ENCODE measurements at places on chromosomes 4 and X. TPM values are rescaled to one million over a fixed set of nuclear protein-coding genes. Genes with fewer than 3 reads are reported as not detected.

DNA sequence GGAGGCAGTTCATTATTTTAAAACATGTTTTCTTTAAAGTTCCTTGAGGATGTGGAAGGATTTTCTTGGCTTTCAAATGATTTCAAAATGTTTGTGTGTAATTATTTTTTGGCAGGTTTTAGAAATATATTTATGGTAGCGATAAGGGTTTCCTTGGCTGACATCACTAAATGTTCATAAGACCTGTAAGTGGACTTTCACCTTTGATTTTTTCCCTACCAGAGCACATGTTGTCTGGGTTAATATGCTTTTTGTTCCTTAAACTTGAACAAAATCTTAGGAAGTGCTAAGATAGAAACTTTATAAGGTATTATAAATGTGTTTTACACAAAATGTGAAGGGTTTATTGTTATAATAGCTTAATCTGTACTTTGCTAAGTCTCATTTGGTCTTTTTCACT, 315.6 kb downstream of the PCDH7 start:
- H3K4me3 ChIP-seq: no peak overlapping the region
- no peak for DNase-seq
- H3K4me1 ChIP-seq: no peaks in the 10 kb centered on the region
- no peaks in the 10 kb centered on the region for H3K27me3 ChIP-seq
- H3K27ac ChIP-seq: no peak overlapping the region
- no peaks in the 10 kb centered on the region for H3K36me3 ChIP-seq

DNA sequence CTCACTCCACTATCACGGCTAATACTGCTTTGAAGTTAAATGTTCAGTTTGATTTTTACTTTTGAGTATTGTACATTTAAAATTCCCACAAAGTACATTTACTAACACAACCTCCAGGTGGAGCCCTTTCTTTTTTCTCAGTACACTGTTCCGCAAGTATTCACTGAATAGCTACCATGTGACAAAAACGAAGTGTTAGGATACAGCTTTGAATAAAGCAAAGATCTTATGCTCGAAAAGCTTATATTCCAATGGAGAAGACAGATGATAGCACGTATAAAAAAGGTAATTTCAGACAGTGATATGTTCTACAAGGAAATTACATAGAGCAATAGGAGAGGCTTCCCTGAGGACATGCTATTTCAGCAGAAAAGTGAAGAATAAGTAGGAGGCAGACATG, 60.7 kb upstream of the ABCG2 start:
- H3K4me3 ChIP-seq: no peak overlapping the region
- H3K27ac ChIP-seq: no peak overlapping the region

Gene RAB41
- total RNA-seq: 1.3 TPM

DNA sequence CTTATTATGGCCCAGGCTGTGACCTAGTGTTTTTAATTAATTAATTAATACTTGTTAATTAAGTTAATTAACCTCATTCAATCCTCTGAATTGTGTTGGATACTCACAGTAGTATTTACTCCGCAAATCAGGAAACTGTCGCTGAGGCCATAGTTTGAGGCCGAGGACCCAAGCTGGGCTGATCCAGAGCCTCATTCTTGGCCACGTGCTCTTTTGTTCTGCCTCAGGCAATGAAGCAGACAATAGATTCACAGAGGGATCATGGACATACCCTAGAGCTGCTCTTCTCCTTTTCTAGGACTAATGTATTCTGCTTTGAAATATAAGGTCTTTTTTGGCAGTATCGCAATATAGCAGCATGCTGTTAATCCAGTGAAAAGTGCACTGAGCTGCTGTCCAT, 24.0 kb upstream of the SNCA start:
- H3K27ac ChIP-seq: no peak overlapping the region
- no peaks in the 10 kb centered on the region for H3K36me3 ChIP-seq
- no peaks in the 10 kb centered on the region for H3K4me1 ChIP-seq

DNA sequence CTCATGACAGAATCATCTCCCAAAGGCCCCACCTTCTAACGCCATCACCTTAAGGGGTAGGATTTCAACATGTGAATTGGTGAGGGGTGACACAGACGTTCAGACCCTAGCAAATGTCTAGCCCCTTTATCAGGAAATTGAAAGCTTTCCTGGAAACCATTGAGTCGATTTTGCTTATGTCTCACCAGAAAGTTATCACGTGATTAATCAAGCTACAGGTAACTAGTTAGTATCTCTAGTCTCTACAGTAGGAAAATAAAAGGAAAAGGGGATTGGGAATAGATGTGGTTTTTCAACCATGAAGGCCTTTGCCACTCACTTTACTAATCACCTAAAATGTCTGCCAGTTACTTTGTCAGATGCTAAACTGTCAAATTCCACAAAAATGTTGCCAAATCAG, 1133.0 kb downstream of the PDHA2 start:
- H3K36me3 ChIP-seq: no peaks in the 10 kb centered on the region
- H3K4me3 ChIP-seq: no peak overlapping the region
